ENCODE measurements at places on chromosomes 7 and 10.

DNA sequence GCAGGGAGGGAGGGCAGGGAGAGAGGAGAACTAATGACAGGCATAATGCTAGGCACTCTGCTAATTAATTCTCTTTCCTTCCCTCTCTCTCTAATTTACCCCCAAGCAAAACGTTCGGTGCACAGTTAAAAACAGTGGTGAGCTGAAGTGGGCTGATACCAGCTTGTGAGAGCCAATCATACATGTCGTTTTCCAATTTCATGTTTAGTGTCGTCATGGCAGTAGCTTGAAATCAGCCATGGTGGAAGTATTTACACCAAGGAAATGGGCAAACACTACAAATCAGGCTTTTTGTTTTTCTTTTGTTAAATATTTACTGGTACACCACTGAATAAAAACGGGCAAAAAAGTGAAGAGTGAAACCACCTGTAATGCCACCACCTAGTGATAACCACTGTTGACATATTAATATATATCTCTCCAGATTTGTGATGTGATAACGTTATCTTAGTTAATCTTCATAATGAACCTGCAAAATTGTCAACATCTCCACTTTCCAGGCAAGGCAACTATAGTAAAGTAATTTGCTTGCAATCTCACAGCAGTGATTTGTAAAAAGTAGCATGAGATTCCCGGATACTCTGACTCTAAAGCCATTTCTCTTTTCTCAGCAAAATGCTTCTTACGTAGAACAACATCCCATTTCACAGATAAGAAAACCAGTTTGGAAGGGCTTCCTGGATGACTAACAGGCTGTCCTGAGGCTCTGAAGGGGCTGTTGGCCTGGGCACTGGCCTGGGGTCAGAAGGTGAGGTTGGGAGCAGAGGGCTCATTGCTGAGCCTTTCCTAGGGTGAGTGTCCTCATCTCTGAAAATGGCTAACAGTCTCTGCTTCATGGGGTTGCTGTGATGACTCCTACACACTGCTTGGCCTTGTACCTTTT, 83.7 kb downstream of the ATXN7L1 start:
- no peak for DNase-seq

GRCh38 chr10:35442592-35442991, 106.3 kb downstream of the CCNY start:
- DNase-seq = peak; percentile 68

DNA sequence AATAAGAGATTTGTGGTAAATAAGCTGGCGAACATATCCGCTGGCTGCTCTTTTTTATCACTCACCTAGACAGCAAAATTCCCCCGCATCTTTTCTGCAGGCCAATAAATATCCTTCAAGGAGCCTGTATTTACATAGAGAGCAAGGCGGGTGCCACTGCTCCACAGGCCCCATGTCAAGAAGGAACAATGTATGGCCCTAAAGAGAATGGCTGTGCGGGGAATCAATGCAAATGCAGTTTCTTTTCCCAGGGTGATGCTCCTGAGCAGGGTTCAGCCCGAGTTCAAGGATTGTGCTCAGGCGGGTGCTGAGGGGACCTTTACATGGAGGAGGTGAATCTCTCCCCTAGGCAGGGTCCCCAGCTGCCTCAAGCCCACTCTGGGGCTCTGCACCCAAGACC, 494.2 kb upstream of the ZMIZ1 start:
- DNase-seq = no peak

GRCh38 chr7:26179422-26179821, 21.1 kb downstream of the HNRNPA2B1 start:
- no peak for DNase-seq

DNA sequence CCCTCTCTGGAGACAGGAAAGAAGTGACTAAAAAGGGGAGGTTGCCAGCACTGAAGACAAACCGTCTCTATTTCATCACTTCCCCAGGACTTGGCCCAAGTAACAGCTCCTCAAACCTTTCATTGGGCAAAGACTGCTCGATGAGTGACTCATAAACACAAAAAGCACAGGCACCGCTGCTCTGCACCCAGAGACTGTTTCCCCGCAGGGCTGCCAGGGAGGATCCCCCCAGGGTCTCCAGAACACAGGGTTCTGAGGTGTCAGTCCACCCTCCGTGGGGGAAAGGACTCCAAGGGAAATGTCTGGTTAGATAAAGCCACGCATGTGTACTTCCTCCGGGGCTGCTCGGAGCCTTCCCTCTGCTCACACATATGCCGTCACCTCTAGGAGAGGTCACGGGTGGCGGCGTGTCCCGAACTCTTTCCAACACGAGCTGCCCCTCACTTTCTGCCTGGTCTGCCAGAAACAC, 59.9 kb downstream of the INSIG1 start:
- peak; percentile 68 for DNase-seq

- DNase-seq = no peak
Observed at GRCh38 chr7:157633465-157634185, 296.8 kb downstream of the DNAJB6 start.

DNA sequence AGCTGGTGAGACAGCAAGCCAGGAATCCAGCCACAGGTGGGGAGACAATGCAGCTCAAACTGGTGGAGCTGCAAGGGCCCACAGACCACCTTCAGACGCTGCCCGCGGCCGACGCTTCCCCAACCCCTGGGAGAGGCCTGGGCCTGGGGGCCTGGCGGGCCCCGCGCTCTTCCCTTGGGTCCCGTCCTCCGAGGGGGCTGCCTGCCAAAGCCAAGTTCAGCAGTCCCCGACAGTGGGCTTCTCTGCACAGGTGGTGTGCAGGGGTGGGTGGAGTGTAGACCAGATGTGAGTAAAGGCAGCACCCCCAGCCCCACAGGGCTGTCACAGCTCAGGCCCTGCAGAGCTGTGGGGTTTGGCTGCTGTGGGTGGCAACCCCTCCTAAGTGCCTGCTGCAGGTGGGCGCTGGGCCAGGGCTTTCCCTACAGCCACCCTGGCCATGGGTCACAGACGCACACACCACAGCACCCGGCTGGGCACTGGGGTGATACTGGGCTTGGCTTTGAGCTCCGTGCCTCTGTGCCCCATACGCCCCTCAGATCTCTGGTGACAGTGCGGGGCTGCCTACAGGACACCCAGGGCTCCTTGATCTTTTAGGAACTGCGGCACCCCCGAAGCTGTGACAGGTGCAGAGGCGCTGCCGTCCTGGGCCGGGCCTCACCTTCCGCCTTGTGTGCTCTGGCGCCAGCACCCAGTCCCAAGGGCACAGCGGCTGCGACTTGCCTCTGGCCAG, 20.5 kb downstream of the BNIP3 start:
- no peak for DNase-seq

DNA sequence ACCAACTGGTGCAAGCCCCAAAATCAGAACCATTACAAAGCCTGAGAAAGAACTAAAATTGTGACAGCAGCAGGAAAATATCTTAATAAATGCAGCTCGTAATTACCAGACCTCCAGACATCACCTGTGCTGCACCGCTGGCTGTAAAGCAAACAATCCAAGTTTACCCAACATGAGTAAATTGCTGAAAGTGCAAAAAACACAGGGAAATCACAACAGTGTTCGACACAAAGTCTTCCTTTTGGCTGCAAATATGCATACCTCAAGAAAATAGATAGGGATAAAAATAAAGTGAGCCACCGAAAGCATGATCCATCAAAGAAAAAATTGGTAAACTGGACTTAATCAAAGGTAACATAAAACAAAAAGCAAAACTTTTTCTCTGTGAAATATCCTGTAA, 101.7 kb downstream of the SLC16A9 start:
- DNase-seq = no peak

- peak; percentile 58 for DNase-seq
Observed at GRCh38 chr10:132387764-132388210, 9.2 kb upstream of the PWWP2B start.

DNA sequence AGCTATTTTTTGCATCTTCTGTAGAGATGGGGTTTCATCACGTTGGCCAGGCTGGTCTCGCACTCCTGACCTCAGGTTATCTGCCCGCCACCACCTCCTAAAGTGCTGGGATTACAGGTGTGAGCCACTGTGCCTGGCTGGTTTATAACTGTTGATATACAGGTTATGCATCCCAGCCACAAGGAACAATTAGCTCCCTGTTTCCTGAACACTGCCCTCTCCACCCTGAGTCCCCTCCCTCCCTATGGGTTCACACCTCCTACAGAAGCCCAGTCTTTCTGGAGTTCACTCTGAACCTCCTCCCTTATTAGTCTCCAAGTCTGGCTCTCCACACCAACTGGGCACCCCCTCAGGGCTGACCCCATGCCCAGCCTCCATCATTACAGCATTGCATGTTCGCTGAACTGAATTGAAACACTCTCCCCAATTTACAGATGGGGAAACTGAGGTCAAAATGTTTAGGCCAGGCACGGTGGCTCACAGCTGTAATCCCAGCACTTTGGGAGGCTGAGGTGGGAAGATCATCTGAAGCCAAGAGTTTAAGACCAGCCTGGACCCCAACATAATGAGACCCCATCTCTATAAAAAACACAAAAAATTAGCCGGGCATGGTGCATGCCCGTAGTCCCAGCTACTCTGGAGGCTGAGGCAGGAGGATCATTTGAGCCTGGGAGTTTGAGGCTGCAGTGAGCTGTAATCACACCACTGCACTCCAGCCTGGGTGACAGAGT, 1.7 kb upstream of the CLIP2 start:
- no peak for DNase-seq

DNA sequence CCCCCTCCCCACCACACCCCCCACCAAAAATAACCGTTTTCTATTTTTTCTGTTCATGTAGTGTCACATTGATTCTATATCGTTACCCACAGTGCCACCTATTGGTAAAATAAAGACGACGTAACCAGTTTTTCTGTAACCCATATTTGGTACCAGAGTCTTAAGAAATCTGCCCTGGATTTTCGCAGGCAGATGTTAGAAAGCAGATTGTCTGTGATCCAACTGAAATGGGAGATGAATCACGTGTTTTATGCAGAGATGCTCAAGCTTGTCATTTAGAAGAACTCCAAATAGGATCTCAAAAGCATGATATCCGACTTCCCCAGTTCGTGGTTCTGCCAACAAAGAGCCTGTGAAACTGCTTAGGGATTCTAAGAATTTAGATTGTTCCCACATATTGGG, 261.1 kb upstream of the CSTF2T start:
- DNase-seq = peak; percentile 38

DNA sequence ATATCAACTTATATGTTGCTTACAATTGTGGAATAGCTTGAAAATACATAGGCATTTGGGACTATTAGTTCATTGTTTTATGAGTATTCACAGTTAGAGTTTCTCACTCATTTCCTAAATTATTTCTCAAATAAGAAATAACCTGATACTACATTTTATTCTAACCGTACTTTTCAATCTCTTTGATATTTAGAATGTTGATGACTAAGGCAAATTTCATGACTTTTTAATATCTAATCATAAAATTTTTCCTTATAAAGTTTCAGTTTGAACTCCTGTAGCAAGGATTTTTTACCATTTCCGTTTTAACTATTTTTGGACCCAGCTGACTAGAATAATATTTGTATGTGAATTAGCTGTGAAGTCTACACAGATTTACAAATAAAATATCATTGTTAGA, 41.3 kb upstream of the GNAI1 start:
- no peak for DNase-seq

DNA sequence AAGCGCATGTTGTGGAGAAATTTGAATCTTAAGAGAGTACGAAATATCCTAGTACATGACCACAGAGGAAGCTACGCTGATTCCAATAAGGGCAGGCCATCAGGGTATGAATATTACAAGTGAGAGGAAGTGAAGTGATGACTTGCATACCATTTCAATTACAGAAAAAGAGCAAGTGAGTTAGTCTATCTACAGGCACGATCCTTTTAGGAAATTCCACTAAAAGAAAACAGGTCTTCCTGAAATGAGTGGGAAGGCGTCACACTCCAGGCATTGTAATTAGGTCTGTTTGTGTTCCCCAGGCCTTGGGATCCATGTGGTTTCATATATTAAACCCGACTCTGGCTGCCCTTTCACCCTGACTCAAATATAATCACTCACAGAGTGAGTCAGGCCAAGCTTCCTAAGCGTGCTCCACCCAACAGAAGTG, 152.5 kb downstream of the SEMA3A start:
- DNase-seq = no peak

DNA sequence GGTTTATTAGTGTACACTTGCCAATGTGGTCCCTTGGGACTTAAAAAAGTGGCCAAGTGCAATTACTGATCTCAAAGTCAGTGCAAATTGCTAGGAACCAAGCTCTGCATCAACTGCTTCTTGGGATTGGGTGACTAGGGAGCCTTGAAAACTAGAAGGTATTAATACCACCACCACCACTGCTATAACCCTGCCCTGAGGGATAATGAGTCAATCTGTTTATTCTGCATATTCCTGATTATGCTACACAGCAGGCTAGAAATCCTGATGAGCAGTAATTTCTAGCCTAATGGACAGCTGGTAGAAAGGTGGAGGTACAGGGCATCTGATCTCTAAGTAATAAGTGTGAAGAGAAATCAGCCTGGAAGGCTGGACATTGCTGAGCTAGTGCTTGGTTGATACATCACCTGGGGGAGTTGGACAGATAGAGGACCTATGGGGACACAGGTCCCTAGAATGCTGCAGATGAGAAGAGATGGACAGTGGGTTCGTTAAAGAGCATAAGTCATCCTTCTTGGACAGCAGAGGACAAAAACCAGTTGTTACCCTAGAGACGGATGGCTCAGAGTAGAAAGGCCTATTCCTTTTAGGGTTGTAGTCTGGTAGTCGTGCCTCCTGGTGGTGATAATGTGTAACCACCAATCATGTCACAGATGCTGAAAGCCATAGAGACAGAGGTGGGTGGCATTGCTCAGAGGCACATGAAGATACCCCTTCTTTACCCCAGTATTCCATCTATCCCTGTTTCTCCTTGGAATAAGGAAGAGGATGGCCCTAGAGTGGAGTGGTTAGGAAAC, 554.8 kb downstream of the SORCS1 start:
- no peak for DNase-seq

GRCh38 chr10:22853906-22854447, 73.9 kb upstream of the ARMC3 start:
- no peak for DNase-seq

GRCh38 chr7:101248276-101248675, 3.4 kb upstream of the FIS1 start:
- DNase-seq = no peak

GRCh38 chr10:61096056-61096455, 152.1 kb upstream of the RHOBTB1 start:
- DNase-seq = no peak

- DNase-seq = no peak
Observed at GRCh38 chr10:79585870-79586527, 24.7 kb upstream of the SFTPA1 start.

All from activated CD4-positive, alpha-beta T cell treated with anti-CD3 and anti-CD28 coated beads, Interleukin-10, Interleukin-2, amounts not matched to agents 100 ng/mL and 50 ng/mL, durations not matched to agents 16 hours and 8 hours (primary cell).